Fibroblast of upper back skin (primary cell): ENCODE measurements at places on chromosomes 12 and 14.

- DNase-seq: no peak
Measured at GRCh38 chr12:64740646-64741045, 18.6 kb downstream of the GNS start.

DNA sequence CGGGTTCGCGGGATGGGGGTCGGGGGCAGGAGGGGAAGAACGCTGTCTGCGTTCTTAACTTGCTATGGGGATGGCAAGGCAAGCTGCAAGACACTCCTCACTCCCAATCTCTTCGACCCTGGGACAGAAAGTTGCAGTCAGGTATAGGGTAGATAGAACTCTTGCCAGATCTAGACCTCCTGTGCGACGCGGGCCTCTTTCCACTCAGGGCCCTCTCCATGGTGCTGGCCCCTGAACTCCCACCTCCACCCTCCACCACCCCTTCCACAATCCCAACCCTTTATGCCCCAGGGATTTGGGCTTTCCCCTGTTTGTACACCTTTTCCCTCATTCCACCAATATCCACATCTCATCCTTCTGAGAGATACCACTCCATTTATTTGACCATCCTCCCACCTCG lies 812 bp downstream of the NABP2 start:
- DNase-seq: no peak

DNA sequence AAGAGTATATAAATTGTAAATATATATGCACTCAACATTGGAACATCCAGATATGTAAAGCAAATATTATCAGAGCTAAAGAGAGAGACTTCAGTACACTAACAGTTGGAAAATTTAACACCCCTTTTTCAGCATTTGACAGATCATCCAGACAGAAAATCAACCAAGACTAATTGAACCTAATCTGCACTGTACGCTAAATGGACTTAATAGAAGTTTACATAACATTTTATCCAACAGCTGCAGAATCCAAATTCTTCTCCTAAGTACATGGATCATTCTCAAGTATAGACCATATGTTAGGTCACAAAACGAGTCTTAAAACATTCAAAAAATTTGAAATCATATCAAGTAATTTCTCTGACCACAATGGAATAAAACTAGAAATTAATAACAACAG lies 229.1 kb upstream of the CLEC14A start:
- no peak for DNase-seq

DNA sequence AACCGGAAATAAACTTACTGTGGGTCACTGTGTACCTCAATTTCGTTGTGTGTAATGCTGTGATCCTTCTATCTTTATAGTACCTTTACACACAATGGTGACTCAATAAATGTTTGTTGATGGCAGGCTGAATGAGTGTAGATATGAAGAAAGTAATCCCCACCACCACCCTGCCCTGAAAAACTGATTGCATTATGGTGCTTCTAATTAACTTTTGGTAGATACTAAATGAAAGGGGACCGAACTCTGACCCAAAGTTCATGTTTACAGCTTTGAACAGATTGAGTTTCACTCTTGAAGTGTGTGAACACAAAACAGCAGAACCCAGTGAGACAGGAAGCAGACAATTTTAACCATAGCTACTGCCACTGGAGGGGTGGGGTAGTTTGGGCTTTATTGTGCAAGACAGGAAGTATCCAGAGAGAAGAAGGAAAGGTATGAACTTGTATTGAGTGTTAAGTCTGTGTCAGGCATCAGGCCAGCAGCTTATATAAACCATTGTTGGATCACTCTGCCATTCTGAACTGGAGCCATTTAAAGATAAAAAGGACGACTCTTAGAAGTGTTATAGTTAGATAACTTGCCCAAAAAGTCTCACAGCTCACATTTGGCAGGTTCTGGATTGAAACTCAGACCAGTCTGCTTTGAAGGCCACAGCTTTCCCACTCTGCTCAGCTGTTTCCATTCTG lies 197.0 kb upstream of the AMIGO2 start:
- peak; percentile 87 for DNase-seq

- peak; percentile 64 for DNase-seq
Measured at GRCh38 chr12:29599381-29599780, 101.9 kb upstream of the OVCH1 start.

GRCh38 chr14:94673071-94673470 lies 60.9 kb downstream of the SERPINA3 start:
- no peak for DNase-seq

DNA sequence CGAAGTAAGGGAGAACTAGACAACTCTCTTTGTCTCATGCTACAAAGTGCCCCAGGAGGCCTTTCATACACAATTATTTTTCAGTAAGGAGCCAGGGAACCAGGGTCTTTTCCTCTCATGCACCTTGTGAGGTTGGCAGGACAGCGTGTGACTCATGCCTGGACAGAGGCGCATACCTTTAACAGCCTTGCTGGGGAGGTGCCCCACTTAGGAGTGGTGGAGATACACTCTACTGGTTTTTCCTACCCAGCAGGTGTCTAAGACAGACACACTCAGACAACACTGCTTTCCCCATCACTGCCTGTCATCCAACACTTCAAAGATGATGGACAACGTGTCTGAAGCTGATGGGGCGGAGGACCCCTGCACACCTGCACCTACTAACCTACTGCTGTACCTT lies 49.1 kb downstream of the B4GALNT3 start:
- DNase-seq: no peak

DNA sequence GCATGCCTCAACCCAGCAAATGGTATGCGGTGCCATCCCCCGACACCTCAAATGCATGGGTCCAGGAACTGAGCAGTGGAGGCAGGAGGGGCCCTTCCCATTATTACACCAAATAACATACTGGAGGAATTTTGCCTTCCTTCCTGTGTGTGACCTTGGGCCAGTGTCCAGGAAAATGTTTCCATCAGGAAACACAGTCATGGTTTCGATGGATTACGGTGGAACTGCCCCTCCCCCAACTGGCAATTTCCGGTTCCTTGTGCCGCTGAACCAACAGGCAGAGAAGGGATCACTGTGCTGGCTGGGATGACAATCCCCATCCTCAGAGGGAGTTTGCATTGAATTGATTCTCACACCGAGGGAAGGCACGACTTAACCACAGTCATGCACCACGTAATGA lies 9.1 kb upstream of the CDC42BPB start:
- no peak for DNase-seq

DNA sequence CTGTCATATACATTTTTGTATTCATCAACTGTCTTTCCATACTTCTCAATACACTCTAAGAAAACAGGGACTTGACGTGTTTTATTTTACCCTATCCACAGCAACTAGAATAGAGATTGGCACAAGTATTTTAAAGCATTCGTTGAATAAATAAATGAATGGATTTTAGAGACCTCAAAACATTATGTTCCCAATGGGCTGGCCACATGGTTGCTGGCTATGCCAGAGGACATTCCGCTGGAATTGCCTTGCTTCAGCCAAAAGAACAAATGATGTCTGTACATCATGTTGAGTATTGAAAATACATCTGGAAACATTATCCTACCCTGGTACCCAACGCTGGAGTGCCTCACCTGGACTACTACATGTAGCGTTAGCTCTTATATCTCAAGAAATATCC lies 132.8 kb upstream of the RAP1B start:
- DNase-seq: no peak

- DNase-seq: no peak
Measured at GRCh38 chr12:66077542-66077941, 53.0 kb downstream of the LLPH start.

- peak; percentile 33 for DNase-seq
Measured at GRCh38 chr14:71620401-71620800, 311.8 kb upstream of the RGS6 start.

DNA sequence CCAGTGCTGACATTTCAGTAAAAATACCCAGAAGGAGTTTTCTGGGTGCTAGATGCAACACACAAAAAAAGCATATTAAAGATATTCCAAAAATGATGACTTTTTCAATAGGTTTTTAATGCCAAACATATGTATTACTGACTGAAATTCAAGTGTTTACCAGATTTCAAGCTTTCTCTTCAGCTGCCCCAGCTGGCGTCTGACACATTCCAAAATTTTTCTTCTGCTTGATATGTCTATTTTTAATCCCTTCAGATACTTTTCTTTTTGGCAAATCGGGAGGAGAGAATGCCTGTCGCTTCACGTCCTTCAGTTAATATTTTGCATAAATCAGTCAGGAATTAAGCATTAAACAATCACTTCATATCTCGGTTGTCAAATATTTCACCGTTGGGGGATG lies 7.1 kb upstream of the CCDC60 start:
- DNase-seq: no peak
